ENCODE measurements at places on chromosomes 1 and 21. TPM values are rescaled to one million over a fixed set of nuclear protein-coding genes. Genes with fewer than 3 reads are reported as not detected.

NUP210L gene
- total RNA-seq, result 0.19 TPM

C8B gene
- not detected for total RNA-seq

MYBPH gene
- total RNA-seq, result 106 TPM

FCRL5 gene
- total RNA-seq, result 0.46 TPM

PROX1 gene
- total RNA-seq, result 20.6 TPM

DNA sequence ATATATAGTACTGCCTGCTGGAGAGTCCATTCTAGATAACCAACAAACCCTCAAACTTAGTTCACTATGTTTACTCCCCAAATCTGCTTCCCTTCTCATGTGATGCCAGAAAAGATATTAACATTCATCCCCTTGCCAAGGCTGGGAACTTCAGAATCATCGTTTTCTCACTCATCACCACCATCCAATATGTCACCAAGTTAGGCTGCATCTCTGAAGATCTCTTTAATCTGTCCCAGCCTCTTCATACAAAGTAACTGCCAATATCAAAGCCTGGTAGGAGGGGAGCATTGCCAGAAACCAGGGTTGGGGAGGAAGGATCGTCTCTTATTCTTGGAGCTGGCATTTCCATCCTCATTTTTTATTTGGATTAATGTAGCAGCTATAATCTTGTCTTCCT lies 71.6 kb downstream of the XCL2 start:
- H3K4me3 ChIP-seq, result no peak overlapping the region
- no peaks in the 10 kb centered on the region for H3K27me3 ChIP-seq
- no peak overlapping the region for H3K27ac ChIP-seq
- DNase-seq, result no peak

GRCh38 chr1:188155261-188155660 lies 1326.5 kb downstream of the PLA2G4A start:
- no peak for DNase-seq
- H3K27me3 ChIP-seq, result no peaks in the 10 kb centered on the region
- H3K27ac ChIP-seq, result no peak overlapping the region
- H3K4me3 ChIP-seq, result no peak overlapping the region
- no peaks in the 10 kb centered on the region for H3K36me3 ChIP-seq
- no peaks in the 10 kb centered on the region for H3K4me1 ChIP-seq

DNA sequence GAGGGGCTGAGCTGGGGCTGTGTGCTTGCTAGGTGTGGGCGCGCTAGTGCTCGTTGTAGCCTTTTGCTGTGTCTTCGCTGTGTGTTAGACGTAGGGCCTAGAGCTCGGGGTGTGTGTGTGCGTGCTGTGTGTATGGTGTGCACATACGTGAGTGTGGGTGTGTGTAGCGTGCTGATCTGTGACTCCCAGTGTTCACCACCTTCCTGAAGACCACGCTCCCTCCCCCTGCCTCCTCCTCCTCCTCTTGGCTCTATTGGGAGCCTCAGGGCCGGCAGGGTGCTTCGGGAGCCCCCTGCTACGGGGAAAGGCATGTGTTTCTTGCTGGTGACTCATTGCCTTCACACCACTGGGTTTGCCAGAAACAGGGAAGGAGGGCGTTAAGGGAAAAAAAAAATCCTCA lies 9.4 kb upstream of the KCNC4 start:
- DNase-seq, result no peak
- no peaks in the 10 kb centered on the region for H3K27me3 ChIP-seq
- no peaks in the 10 kb centered on the region for H3K4me1 ChIP-seq
- H3K4me3 ChIP-seq, result no peak overlapping the region
- H3K27ac ChIP-seq, result no peak overlapping the region

GRCh38 chr1:36740446-36740845 lies 257.7 kb upstream of the CSF3R start:
- no peaks in the 10 kb centered on the region for H3K4me1 ChIP-seq
- H3K27me3 ChIP-seq, result peaks cover 39% of the 10 kb centered on the region
- H3K36me3 ChIP-seq, result no peaks in the 10 kb centered on the region
- DNase-seq, result no peak
- no peak overlapping the region for H3K27ac ChIP-seq

DNA sequence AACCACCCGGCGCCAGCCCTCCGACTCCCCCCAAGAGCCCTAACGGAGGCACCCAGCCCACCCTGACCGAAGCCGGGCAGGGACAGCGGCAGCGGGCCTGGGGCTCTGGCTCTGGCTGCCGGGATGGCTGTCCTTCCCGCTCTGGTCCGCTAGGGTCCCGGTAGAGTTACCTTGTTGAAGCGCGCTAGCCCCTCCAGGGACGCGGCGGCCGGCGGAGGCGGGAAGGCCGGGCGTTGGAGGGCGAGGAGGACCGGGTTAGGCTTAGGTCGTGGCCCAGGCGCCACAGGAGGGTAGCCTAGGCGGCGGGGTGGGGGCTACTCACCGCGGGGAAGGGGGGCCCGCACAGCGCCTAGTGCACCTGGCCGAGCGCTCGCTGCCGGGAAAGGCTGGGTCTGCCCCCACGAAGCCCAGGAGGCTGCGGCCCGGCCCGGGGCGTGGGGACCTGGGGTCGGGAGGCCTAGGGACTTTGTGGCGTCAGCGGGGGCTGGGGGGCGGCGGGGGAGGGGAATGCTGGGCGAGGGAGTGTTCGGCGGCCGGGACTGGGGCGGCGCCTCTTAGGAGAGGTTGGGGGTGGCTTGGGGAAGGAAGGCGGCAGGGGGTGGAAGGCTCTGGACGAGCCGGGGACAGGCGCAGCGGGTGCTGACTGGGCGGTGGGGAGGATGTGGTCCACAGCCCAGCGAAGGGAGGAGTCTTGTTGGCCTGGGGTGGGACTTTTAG lies at the start of gene TRIM17:
Gene TRIM17 (minus strand): TSS at position 645 of the 717 bp plus-strand sequence. CDS start 1,789 bp downstream, outside the sequence.
- peak within 1 kb of the TSS; percentile 55 for H3K4me3 ChIP-seq
- H3K27me3 ChIP-seq, result peaks cover 35% of the 10 kb centered on the region
- no peak within 1 kb of the TSS for H3K27ac ChIP-seq
- peaks cover 5% of the 10 kb centered on the region for H3K4me1 ChIP-seq
- no peaks in the 10 kb centered on the region for H3K36me3 ChIP-seq

DNA sequence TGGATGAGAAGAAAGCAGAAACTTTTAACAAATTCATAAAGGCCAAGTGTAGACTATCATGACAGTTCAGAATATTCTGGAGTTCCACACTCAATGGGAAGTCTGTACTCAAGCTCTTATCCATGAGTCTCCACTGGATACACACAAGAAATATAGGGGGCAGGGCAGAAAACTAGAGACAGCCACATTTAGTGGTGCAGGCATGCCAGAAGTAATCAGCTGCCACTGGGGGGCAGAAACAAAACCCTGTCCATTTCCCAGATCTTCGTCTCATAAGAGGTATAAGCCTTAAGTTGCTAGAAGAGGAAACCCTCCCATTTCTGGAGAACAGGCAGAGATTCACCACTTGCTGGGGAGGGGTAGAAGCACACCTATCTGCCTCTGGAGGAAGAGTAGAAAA lies 166.8 kb upstream of the GALNT2 start:
- no peaks in the 10 kb centered on the region for H3K36me3 ChIP-seq
- H3K27ac ChIP-seq, result no peak overlapping the region
- peaks cover 15% of the 10 kb centered on the region for H3K4me1 ChIP-seq
- no peaks in the 10 kb centered on the region for H3K27me3 ChIP-seq

DNA sequence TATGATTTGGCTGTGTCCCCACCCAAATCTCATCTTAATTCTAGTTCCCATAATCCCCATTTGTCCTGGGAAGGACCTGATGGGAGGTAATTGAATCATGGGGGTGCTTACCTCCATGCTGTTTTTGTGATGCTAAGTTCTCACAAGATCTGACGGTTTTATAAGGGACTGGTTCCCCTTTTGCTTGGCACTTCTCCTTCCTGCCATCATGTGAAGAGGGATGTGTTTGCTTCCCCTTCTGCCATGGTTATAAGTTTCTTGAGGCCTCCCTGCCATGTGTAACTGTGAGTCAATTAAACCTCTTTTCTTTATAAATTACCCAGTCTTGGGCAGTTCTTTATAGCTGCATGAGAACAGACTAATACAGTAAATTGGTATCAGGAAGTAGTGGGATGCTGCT lies 114.1 kb downstream of the ZNF648 start:
- no peak overlapping the region for H3K4me3 ChIP-seq
- H3K27me3 ChIP-seq, result no peaks in the 10 kb centered on the region
- H3K4me1 ChIP-seq, result no peaks in the 10 kb centered on the region
- H3K27ac ChIP-seq, result no peak overlapping the region
- no peak for DNase-seq
- no peaks in the 10 kb centered on the region for H3K36me3 ChIP-seq

- H3K4me1 ChIP-seq, result no peaks in the 10 kb centered on the region
- no peak overlapping the region for H3K4me3 ChIP-seq
- no peak for DNase-seq
- H3K27ac ChIP-seq, result no peak overlapping the region
Measured at GRCh38 chr1:38685388-38685787, 174.2 kb downstream of the RRAGC start.

DNA sequence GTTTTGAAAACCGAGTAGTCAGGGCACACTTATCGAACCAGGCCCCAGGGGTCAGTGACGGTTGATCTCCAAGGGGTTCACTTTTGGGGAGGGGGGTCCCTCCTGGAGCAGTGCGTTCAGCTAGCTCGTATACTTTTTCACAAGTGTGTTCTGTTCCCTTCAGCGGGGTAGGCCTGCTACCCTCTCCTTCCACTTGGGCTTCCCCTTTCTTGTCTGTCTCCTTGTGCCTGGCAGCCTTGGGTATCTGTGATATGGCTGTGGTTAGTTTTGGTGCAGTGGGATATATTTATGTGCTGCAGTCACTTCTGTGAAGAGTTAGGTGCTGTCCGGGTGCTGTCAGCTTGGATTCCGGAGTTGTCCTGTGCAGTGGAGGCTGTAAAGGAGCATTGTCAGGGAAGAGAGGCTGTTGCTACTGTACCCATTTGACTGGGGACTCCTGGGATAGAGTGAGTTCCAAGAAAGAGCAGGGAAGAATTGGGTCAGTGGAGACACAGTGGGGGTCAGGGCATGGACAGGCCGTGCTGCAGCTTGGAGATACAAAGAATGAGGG lies 29.7 kb downstream of the ADARB1 start:
- H3K36me3 ChIP-seq, result no peaks in the 10 kb centered on the region
- no peaks in the 10 kb centered on the region for H3K27me3 ChIP-seq
- no peak overlapping the region for H3K4me3 ChIP-seq
- peaks cover 61% of the 10 kb centered on the region for H3K4me1 ChIP-seq
- peak overlapping the region; percentile 34 for H3K27ac ChIP-seq
- no peak for DNase-seq

GRCh38 chr1:7609311-7609994 lies 161.6 kb upstream of the VAMP3 start:
- no peak overlapping the region for H3K27ac ChIP-seq
- no peak for DNase-seq
- H3K27me3 ChIP-seq, result no peaks in the 10 kb centered on the region
- no peaks in the 10 kb centered on the region for H3K4me1 ChIP-seq

DNA sequence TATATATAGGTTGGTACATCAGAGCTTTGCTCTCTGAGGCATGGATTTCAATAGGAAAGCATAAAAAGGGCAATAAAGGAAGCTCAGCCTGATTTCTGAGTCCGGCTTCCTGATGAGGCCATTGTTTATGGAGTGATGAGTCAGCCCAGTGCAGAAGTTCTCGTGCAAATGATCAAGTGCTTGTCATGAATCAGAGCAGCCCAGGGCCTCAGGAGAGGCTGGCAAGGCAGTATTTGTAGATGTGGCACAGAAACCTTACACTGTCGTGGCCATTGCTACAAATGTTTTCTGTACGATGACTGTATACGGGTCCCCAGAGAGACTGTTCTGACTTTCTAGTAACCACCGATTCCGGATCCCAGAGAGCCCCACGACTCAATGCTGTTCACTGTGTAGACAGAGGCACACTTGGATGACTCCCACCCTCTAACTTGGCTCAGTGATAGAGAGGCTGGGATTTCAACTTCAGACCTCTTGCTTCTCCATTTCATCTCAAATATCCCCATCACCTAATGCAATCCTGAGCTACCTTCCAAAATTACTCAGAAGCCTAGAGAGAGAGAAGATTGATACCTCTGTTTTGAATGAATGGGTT lies 26.8 kb downstream of the UMODL1 start:
- DNase-seq, result no peak
- no peak overlapping the region for H3K27ac ChIP-seq
- H3K36me3 ChIP-seq, result no peaks in the 10 kb centered on the region
- no peaks in the 10 kb centered on the region for H3K27me3 ChIP-seq

DNA sequence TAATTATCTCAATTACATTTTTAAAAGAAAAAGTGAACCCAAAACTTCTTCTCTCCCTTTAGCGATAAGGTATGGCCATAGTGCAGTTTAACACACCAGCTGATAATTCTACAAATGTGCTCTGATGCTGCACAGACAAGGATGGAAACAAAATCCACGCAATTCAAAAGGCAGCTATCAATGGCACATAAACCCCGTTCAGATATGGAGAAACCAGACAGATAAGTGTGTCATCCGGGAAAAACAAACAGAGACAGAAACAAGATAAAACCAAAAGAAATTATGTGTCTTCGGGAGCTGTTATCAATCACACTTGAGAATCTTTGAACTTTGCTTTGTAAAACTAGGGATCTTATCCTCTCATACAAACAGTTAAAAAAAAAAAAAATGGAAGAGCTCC lies 73.6 kb downstream of the SIPA1L2 start:
- H3K4me3 ChIP-seq, result no peak overlapping the region
- no peaks in the 10 kb centered on the region for H3K27me3 ChIP-seq
- no peaks in the 10 kb centered on the region for H3K36me3 ChIP-seq

GRCh38 chr1:27571439-27572018 lies 32.4 kb downstream of the AHDC1 start:
- no peaks in the 10 kb centered on the region for H3K27me3 ChIP-seq
- peak overlapping the region; percentile 94 for H3K27ac ChIP-seq
- H3K4me1 ChIP-seq, result peaks cover 92% of the 10 kb centered on the region
- no peaks in the 10 kb centered on the region for H3K36me3 ChIP-seq

DNA sequence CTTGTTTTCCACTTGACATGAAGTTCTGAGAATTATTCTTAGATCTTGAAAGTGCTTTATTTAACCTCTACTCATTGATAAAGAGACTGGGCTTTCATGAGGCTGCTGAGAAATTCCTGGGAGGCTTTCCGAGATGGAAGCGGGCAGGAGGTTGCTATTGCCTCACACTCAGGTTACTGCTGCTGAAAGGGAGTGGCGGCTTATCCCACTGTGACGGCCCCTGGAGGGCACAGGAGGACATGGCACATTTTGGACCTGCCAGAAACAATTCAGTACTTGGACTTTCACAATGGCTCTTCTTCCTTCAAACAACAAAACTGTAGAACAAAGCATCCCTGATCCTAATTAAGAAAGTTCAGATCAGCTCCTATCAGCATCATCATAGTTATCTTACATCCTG lies 16.2 kb upstream of the MARK1 start:
- no peaks in the 10 kb centered on the region for H3K36me3 ChIP-seq
- DNase-seq, result no peak
- no peaks in the 10 kb centered on the region for H3K4me1 ChIP-seq
- H3K27me3 ChIP-seq, result peaks cover 3% of the 10 kb centered on the region

Measured in psoas muscle (tissue), 8 donors.